OCI-LY7 (cell line): ENCODE measurements at places on chromosomes 12 and 14.

GRCh38 chr12:52270541-52271070, 3.8 kb upstream of the KRT86 start:
- no peak for DNase-seq

GRCh38 chr14:102760496-102761193, 16.6 kb upstream of the TRAF3 start:
- DNase-seq: no peak

DNA sequence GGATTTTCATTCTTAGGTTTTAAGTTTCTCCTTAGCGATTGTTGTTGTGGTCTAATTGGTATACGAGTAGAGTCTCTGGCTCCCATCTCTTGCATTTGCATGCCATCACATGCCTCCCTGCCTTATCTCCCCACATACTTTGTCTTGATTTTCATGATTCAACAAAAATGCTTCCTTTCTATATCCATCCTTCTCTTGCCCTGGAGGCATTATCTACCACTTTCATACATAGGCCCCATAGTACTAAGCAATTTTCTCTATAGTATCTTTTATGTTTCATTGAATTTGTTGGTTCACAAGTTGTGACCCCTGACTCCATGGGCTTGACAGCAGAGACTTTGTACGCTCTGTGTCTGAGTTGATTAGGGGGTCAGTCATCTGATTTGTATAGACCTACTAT, 226.1 kb downstream of the ACSS3 start:
- no peak for DNase-seq

- no peak for DNase-seq
Measured at GRCh38 chr14:101503431-101504095, 57.7 kb upstream of the DIO3 start.

GRCh38 chr12:93125126-93125525, 196.0 kb upstream of the EEA1 start:
- DNase-seq: no peak

DNA sequence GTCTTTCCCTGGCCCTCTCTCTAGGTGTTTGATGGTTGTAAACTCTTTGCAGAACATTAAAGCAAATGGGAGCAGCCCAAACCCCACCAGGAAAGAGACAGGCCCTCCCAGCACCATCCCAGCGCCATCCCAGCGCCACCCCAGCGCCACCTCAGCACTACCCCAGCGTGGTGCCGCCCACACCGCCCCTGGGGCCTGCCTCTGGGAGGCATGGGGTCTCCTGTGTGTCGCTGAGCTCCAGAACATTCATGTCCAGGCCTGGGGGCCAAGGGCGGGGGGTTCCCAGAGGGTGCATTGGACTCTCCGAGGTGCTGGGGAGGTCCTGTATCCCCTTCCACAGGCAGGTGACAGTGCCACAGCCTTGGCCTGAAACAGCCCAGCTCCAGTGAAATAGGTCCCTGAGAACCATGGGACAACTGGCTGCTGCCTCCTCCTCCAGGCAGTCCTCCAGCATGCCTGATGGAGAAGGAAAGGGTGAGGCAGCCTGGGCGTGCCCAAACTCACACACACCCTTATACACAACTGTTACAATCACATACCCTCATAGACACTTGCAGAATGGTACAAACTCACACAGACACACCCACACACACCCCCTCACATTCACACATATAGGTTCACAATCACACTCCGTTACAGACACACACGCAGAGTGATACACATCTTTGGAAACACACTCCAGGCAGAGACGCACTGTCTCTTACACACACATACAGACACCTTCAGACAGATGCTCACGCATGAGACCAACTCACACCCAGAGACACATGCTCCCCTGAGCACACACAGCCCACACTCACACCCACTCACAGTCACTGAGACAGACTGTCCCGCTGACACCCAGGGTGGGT, 44.4 kb upstream of the NCOR2 start:
- no peak for DNase-seq

DNA sequence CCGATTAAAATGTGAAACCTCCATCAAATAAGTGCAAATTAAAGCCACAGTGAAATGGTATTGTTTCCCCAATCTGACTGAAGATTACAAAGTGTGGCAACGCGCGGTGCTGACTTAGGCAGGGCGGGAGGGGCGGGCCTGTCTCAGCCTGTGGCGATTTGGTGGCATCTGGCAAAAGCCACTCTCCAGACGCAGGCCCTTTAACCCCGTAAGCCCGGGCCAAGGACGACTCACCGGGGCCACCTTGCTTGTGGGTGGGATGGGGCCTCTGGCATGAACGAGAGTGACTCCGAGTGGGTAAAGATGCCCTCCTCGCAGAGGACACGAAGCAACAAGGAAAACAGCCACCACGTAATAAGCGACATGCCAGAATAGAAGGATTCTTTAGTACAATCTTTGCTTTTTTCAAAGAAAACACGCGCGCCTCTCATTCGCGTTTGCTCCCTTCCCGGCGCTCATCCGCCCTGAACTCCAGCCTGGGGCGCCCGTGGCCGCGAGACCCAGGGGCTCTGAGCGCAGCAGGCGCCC, 815 bp downstream of the DEGS2 start:
- DNase-seq: peak; percentile 33

GRCh38 chr12:49335118-49335954, 1.7 kb downstream of the C1QL4 start:
- DNase-seq: no peak

DNA sequence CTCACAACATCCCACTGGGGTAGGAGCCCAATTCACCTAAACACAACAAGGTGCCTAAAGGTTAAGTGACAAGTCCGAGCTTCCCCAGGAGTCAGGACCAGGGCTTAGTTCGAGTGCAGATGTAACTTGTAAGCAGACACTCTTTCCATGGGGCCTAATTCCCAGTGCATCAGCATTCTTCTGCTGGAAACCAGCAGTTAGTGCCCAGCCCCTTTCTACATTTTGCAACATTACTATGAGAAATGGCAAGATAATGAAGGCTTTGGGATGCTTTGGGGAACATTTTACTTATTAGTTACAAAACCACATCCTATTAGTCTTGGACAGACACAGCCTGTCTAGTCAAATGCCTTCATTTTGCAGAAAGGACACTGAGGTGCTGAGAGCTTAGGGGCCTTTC, 179.8 kb downstream of the CALM1 start:
- no peak for DNase-seq

GRCh38 chr14:51211149-51211548, 28.9 kb upstream of the TMX1 start:
- DNase-seq: no peak

- DNase-seq: no peak
Measured at GRCh38 chr12:99450036-99450630, 197.4 kb upstream of the GARIN6 start.

DNA sequence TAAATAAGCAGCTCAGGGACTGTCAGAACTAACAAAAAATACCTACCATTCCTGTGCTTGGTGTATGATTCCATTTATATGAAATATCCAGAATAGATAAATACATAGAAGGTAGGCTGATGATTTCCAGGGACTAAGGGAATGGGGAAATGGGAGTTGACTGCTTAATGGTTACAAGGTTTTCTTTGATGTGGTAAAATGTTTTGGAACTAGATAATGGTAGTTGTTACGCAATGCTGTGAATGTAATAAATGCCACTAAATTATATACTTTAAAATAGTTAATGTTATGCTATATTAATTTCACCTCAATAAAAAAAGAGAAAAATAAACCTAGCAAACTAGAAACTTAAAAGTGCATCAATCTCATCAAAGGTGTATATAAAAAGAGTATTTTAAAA, 41.1 kb downstream of the CEP83 start:
- DNase-seq: no peak

GRCh38 chr14:60220084-60220483, 28.9 kb upstream of the PPM1A start:
- no peak for DNase-seq

- no peak for DNase-seq
Measured at GRCh38 chr12:81212996-81213696, 135.3 kb downstream of the ACSS3 start.

- no peak for DNase-seq
Measured at GRCh38 chr12:89729946-89730459, 21.4 kb upstream of the ATP2B1 start.

GRCh38 chr14:78697341-78697740, 527.2 kb downstream of the NRXN3 start:
- peak; percentile 7 for DNase-seq

GRCh38 chr14:54535646-54536045, 25.9 kb downstream of the CGRRF1 start:
- no peak for DNase-seq

GRCh38 chr14:61753631-61754030, 8.6 kb upstream of the SNAPC1 start:
- peak; percentile 23 for DNase-seq

DNA sequence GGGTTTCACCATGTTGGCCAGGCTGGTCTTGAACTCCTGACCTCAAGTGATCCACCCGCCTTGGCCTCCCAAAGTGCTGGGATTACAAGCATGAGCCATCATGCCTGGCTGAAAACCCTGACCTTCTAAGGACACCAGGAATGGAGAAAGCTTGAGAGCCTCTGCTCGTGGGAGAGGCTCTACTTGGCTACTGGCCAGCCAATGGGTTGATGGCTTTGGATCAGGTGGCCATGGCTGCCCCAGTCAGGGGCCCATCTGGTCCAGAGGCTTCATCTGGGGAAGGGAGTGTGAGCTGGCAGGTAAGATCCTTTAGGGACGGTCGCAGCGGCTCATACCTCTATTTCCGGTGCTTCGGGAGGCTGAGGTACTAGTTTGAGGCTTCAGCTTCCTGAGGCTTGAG, 42.5 kb upstream of the PPP1CC start:
- DNase-seq: no peak

GRCh38 chr12:115752156-115752555, 525.3 kb downstream of the MED13L start:
- DNase-seq: no peak

- no peak for DNase-seq
Measured at GRCh38 chr14:64213853-64214570, 80.2 kb downstream of the ESR2 start.

DNA sequence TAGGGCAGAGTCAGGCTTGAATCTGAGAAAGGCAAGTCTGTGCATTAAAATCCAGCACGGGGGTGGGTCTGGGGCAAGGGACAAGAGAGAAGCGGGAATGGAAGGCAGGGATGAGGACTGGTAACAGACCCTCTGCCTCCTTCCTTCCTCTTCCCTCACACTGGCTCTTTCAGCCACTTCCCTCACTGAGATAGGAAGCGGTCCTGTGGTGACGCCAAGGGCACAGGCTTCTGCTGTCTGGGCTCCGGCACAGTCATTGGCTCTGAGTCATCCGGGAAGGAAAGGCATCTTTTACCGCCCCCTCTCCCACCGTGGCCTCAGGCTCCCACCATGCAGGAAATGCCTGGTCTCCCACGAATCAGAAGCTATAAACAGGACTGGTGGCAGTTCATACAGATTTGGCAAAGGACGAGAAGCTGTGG, 70.2 kb downstream of the ETV6 start:
- no peak for DNase-seq

GRCh38 chr12:49131894-49132461, 783 bp upstream of the TUBA1B start:
- peak; percentile 39 for DNase-seq

DNA sequence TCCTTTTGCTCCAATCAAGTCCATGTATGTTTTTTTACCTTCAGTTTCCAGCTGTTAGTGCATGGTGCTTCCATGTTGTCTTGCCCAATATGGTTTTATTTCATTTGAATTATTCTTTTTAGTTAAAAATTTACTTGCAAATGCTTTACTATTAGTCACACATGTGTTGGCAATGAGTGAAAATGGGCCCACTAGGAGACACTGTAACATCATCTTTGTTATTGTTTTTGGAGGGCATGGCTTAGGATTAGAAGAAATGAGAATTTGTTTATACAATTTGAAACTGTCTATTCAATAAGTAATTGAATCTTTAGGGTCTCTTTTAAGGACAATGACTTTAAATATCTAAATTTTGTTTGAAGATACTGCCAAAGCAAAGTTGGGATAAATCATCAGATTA, 133.7 kb downstream of the BRMS1L start:
- DNase-seq: no peak

GRCh38 chr12:88880051-88880450, 299.8 kb upstream of the KITLG start:
- no peak for DNase-seq

DNA sequence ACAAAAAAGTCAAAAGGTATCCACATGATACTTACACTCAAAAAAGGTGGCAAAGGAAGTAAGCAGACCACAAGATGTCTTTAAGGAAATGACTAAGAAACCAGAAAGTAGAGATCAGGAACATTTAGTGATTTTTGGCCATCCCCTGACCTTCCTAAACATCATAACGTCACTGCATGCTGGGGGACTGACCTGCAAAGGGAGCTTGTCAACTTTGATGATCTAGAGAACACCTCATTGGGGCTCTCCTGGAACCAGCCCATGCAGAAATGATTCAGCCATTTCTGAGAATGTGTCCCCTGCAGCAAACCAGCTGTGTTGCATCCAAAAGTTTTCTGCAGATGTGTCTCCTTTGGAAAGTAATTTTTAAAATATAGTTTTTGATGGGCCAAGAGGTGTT, 152.2 kb upstream of the RASSF8 start:
- no peak for DNase-seq

- DNase-seq: no peak
Measured at GRCh38 chr12:49598527-49598926, 6.9 kb downstream of the FAM186B start.

GRCh38 chr12:49553512-49554088, 14.3 kb downstream of the MCRS1 start:
- DNase-seq: peak; percentile 81

DNA sequence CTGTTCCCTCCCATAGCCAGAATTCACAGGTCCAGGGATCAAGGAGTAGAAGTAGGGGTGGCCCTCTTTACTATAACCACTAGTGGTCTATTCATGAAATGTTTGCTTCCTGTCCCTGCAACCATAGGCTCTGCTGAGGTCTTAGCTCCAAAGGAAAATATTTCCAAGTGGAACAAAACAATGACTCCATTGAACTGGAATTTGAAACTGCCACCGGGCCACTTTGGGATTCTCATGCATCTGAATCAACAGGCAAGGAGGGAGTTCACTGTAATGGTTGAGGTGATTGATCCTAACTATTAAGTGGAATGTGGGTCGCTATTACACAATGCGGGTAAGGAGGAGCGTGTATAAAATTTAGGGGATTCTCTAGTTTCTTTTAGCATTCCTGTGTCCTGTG, 197.0 kb downstream of the ETNK1 start:
- DNase-seq: no peak

- DNase-seq: no peak
Measured at GRCh38 chr12:2233034-2233433, 180.2 kb downstream of the CACNA1C start.
